T-helper 22 cell (primary cell): ENCODE measurements at places on chromosomes 6 and 20.
A peak's percentile ranks its signal among the peaks of the same experiment; 100 is the strongest.

DNA sequence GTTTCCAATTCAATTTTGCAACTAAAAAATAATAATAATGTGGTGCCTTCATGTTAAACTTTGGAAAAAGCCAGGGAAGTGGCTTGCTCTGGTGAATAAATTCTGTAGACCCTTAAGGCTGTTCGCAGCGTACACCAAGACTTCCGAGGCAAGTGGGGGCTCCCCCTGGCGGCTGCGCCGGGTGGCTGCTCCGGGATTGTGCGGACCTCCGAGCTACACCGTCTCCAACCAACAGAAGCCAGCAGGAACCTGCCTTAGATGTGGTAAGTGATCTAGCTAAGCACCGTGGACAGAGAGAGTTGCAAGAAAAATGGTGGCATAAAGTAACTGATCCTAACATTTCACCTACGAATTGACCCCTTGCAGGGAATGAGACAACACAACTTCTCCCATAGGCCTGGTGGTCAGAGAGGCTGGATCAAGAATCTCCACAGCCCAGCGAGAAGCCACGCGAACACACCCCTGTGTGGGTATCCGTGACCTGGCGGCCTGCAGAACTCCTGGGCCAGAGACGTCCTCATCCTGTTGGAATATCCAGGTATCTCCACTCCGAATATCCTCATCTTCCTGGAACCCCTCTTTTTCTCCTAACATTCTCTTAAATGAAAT, 69.6 kb downstream of the TBXT start:
- no peak for DNase-seq

GRCh38 chr6:32095338-32096086, 13.6 kb downstream of the TNXB start:
- no peak for DNase-seq

DNA sequence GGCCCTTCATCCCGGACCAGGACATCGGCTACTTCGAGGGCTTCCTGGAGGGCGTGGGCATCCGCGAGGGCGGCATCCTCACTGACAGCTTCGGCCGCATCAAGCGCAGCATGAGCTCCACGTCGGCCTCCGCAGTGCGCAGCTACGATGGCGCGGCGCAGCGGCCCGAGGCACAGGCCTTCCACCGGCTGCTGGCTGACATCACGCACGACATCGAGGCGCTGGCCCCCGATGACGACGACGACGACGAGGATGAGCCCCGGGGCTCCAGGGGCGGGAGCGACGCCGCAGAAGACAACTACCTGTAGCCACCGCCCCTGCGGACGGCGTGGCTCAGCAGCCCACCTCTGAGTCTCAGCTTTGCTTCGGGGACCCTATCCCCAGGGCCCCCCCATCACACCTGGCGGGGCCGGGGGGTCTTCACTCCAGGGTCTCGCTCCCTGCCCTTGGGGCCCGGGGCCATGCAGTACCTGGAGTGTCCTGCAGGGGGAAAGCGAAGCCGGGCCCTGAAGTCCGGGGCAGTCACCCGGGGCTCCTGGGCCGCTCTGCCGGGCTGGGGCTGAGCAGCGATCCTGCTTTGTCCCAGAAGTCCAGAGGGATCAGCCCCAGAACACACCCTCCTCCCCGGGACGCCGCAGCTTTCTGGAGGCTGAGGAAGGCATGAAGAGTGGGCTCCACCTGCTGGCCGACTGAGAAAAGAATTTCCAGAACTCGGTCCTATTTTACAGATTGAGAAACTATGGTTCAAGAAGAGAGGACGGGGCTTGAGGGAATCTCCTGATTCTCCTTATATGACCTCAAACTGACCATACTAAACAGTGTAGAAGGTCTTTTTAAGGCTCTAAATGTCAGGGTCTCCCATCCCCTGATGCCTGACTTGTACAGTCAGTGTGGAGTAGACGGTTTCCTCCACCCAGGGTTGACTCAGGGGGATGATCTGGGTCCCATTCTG, 20.8 kb upstream of the HCK start:
- peak; percentile 11 for DNase-seq

DNA sequence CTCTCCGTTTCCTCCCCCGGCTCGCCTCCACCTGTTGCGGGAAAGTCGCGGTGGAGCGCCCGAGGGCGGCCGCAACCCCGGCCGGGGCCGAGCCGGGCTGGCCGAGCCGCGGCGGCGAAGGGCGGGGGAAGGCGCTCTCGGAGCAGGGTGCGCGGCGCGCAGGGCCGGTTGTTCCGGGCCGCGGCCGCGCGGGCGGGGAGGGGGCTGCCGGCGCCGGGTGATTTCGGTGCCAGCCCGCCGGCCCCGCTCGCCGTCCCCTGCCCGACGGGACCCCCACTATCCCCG, 235 bp downstream of the MAP7 start:
- DNase-seq: no peak

GRCh38 chr6:42226161-42226611, 8.5 kb upstream of the MRPS10 start:
- DNase-seq: no peak

DNA sequence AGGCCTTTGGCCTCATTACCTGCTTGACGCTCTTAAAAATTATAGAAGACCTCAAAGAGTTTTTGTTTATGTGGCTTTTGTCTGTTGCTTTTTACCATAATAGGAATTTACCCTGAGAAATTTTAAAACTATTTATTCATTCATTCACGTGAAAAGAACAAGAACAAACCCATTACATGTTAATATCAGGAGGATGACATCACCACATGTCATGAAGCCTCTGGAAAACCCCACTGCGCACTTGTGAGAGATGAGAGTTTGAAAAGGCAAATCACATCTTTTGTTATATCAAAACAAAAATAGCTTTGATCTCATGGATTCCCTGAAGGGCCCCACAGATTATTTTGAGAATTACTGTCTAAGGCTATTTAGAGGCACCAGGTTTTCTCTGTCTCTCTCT, 61.3 kb upstream of the EYA2 start:
- no peak for DNase-seq

- no peak for DNase-seq
Observed at GRCh38 chr6:99344289-99344688, 5.2 kb downstream of the FAXC start.

GRCh38 chr6:15400572-15401004, 154.7 kb downstream of the JARID2 start:
- no peak for DNase-seq

DNA sequence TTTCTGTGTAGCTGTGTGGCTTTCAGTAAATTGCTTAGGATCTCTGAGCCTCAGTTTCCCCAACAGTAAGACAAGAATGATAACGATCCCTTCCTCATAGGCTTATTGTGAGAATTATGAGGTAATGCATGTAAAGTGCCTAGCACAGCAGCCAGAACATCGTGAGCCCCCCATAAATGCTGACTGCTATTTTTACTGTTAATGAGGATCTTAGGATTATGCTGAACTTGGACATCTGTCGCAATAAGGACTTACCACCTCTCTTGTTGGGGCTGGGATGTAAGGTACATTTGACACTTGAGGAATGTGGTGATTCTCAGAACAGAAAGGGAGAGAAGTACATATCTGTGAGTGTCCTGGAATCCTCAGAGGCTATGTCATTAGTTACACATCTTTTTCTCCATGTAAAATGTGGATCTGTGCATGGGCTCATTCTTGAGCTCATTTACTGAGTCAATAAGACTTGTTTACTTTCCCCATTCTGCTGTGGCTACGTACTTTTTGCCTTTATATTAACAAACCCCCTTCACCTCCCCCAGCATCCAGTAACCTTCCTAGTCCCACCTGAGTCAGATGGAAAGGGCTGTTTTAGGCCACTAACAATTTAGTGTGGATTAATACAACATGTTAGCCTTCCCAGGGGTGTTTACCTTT, 64.4 kb upstream of the PLEKHG1 start:
- no peak for DNase-seq

GRCh38 chr20:50844430-50845100, 49.7 kb downstream of the BCAS4 start:
- DNase-seq: no peak

DNA sequence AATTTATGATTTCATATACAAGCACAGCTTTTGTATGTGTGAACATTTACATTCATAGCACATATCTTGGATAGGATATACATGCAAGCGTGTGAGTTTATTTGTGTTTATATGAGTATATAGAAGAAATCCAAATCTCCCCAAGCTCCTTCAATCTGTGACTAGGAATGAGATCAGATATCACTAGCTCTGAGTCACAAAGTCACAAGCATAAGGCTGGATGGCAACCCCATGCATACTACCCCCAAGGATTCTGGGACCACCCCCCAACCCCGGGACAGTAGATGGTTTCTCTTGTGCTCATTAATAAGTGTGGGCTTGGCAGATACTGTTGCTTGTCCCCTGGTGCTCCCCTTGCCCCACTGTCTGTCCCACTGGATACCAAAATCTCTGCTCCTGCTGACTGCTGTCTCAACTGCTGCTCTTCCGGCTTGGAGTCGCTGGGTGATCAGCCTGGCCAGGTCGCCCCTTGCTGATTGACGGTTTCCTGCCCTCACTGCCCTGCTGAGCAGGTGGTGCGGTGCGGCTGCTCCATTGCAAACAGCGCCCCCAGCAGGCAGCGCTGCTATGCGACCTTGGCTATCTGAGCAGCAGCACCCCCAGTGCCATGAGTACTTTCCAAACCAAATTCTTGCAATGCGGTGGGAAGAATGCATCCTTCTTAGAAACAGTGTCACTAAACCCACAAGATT, 279.4 kb downstream of the CD83 start:
- no peak for DNase-seq

DNA sequence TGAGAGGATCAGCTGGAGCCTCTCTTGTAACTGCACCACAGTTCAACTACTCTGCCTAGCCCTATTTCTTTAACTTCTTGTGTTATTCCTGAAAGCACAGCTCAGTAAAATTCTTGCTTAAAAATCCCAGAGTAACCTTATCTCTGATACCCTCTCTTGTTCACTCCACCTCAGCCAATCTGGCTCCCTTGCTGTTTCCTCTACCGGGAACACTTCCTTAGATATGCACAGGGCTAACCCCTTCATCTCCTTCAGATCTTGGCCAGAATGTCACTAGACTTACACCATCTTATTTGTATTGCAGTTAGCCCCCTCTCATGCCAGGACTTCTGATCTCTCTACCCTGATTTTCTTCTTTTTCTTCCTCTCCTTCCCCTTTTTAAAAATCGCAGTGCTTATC, 2.6 kb upstream of the ZKSCAN3 start:
- DNase-seq: no peak

DNA sequence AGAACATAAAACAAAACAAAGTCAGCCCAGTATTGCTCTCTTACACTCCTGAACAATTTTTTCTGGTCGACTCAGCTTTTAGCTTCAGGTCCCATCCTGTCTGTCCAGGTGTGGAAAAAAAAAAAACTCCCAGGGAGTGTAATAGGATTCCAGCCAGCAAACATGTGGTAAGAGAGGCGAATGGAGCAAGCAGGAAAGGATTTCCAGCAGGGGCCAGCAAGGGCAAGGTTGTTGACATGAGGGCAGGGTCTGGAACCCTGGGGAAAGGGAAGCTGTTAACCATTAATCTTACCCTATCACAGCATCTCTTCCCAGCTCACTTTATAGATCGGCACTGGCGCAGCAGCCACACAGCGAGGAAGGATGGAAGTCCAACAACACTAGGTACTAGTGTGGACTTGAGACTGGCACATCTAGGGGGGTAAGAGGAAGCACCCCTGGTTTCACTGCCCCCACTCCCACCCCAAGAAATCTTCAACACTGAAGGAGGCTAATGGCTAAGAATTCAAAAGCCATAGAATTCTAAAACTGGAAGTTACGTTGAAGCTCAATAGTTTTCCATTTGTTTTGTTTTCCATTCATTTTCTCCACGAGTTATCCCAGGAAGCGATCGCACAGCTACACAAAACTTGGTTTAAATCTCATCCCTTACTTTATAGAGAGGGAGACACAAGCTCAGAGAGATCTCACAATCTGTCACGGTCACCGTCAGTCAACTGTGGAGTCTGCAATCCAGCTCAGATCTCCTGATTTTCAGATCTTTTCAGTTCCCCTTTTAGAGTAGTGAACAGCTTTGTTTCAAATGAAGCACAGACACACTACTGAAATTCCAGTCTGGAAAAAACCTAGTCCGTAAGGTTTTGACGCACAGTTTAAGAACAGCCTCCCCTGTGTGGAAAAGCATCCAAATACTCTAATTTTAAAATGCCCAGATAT, 53.3 kb downstream of the SLC22A23 start:
- DNase-seq: no peak

DNA sequence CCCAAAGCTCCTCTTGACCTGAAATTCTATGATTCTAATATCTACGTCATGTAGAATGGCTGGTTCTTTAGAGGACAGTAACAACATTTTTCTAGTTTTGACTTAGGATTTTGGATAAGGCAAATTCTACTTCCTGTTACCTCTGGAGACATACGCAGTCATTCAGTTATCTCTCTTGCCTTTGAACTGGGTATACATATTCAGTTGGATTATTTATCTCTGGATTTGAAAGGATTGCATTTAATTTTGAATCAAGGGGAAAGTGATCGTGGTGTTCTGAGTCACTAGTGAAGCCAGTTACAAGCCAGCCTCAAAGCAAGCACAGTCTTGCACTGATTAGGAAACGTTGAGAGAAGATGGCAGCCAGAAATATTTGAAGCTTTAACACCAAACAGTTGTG, 35.3 kb upstream of the BCAS1 start:
- DNase-seq: no peak

GRCh38 chr6:18240230-18240629, 24.1 kb downstream of the DEK start:
- DNase-seq: no peak

DNA sequence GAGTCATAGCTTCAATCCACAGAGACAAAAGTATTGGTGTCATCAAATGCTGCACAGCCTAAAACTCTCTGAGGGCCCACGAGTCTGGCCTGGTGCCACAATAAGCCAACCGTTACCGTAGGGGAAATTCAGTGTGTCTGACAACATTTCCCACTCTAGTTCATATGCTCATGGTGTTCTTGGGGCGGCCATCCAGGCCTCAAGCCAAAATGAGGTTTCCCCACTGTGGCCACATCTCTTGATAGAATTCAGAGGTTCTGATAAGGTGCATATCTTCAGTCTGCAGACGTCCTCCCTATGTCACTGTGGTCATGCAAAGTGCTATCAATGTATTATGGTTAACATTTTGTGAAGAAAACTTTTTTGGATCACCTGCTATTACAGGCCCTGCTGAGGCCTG, 627.7 kb downstream of the QKI start:
- no peak for DNase-seq

- DNase-seq: no peak
Observed at GRCh38 chr6:13733178-13733887, 21.7 kb upstream of the RANBP9 start.

GRCh38 chr6:4802312-4802935, 26.2 kb downstream of the CDYL start:
- DNase-seq: no peak

- no peak for DNase-seq
Observed at GRCh38 chr6:165969184-165969583, 198.5 kb downstream of the TBXT start.

GRCh38 chr20:41167481-41168253, 30.3 kb downstream of the PLCG1 start:
- no peak for DNase-seq

DNA sequence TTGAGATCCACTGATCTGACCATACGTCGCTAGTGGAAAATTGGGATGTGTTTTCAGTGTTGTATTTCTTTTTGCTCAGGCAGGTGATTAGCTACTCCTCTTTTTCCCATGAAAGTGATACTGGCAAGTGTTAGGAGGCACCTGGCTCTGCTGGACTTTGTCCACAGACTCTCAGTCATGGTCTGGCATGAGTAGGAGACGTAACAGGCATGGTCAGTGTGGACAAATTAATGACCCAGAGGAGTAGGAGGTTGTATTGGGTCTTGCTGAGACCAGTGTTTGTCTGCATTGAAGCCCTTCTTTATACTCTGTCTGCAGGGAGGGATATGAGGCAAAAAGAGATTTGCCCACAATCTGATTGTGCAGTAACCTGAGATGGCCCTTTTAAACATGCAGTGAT, 178.7 kb downstream of the DTNBP1 start:
- no peak for DNase-seq
